ENCODE measurements at places on chromosomes 5 and 9.

DNA sequence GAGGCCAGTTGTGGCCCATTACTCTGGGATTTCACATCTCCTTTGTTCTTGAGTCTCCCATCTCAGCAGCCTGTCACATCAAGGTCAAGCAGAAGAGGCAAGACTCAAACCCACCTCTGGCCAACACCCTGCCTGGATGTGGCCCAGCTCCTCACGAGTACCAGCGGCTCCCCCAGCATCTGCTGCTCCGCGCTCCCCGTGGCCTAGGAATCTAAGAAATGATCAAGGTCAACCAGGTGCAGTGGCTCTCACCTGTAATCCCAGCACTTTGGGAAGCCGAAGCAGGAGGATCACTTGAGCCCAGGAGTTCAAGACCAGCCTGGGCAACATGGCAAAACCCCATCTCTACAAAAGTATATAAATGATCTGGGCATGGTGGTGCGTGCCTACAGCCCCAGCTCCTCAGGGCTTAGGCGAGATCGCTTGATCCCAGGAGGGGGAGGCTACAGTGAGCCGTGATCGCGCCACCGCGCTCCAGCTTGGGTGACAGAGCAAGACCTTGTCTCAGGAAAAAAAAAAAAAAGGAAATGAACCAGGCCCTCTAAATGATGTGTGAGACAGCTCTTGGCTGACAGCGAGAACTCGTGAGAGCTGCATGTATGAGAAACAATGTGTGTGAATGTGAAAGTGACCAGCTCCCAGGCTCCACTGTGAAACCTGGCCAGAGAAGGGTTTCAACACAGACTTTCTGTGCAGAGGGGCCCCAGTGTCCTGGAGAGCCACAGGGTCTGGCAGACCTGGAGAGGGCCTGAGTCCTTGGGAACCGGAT lies 61.6 kb upstream of the ANGPTL2 start:
- DNase-seq, result no peak

DNA sequence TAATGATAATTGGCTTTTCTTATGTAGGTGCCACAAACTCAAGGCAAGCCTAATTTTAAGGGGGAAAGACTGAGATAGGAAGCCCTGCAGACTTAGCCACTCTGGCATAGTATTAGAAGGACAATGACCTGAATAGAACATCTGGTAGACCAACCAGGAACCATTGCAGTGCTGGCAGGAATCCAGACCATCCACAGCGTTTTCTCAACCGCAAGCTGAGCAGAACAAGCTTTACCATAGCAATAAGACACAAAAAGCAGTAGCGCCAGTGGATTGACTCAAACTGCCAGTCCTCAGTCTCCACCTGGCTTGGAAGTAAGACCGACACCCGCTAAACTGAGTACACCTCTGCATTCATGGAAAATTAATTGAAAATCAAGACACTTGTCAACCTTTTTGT lies 141.3 kb upstream of the LPAR1 start:
- DNase-seq, result no peak

- peak; percentile 58 for DNase-seq
Measured at GRCh38 chr9:124291801-124292396, 34.1 kb downstream of the NEK6 start.

DNA sequence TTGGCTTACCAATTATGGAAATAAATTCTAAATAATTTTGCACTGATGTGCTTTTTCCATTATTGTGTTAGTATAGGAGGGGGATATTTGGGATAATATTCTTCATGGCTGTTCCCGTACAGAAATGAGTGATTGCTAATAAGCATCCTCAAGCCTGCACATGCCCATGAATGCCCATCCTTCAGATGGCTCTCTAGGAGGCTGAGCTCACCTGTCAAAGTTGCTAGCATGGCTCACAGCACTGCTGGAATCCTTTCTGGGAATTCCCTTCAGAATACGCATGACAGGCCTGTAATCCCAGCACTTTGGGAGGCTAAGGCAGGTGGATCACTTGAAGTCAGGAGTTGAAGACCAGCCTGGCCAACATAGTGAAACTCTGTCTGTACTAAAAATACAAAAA lies 124.1 kb downstream of the NXNL2 start:
- no peak for DNase-seq

- no peak for DNase-seq
Measured at GRCh38 chr5:539469-540070, 15.3 kb upstream of the SLC9A3 start.

DNA sequence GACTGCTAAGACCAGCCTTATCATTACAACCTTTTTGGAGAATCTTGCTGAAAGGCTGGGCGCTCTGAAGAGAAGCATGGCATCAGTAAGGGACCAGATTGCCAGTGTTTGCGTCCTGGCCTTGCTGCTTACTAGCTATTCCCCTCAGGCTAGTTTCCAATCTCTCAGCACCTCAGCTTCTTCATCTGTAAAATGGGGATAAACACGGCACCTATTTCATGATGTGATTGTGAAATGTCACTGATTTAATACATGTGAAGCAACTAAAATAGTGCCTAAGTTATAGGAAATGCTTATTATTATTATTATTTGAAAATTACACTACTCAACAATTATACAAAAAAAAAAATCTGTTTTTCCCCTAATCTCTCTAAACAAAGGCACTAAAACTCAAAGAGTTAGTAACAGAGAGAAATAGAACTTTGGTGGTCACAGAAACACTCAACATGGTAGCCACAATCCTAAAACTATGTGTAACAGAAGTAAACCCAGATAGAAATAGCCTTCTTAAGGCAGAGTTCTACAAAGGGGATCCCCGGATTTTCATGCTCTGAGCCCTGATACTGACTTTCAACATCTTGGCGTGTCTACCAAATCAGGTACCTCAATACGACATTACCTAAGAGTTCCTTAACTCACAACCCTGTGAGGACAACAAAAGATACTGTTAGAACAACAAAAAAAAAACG lies 62.0 kb downstream of the ENC1 start:
- DNase-seq, result no peak

- peak; percentile 46 for DNase-seq
Measured at GRCh38 chr9:109497226-109498153, 617 bp downstream of the PTPN3 start.

GRCh38 chr5:2582106-2582505 lies 169.4 kb downstream of the IRX2 start:
- no peak for DNase-seq

DNA sequence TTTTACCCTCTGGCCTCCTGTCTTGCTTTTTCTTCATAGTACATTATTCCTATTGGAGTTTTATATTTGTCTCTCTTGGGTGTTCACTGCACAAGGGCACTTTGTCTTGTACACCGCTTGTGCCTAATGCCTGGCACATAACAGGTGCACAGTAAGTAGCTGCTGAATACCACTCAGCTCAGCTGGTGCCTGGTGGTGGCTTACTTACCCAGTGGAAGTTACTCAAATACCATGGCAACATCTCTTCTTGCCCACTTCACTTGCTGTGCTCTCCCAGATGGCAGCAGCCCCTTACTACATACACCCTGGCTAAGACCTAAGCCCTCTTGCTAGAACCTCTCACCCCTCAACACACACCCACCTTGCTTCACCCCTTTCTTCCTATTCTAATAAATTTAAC lies 11.3 kb upstream of the SKP1 start:
- DNase-seq, result no peak

- DNase-seq, result no peak
Measured at GRCh38 chr5:62653001-62653863, 74.6 kb downstream of the LRRC70 start.

DNA sequence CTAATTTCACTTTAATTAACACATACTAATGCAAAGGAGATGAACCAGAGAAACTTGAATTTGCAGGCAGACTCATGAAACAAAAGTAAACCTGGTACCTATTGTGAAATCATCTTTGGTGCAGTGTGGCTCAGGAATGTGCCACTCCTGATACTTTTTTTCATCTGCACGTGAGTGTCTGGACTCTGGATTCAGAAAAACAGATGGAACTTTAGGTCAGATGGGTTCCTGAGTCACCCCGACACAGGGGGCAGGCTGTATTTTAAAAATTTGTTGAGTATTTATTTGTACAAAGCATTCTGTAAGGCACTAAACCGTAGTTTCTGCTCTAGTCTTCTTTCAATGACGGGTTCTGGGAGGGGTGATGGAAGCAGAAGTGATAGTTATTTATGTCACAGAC lies 52.2 kb upstream of the TUT7 start:
- DNase-seq, result no peak

- DNase-seq, result no peak
Measured at GRCh38 chr9:134487066-134487710, 154.4 kb upstream of the COL5A1 start.

Measured in frontal cortex (tissue), 4 donors.